H7 (cell line): ENCODE measurements at places on chromosomes 12 and 14. TPM values are rescaled to one million over a fixed set of nuclear protein-coding genes. Genes with fewer than 3 reads are reported as not detected.
A peak's percentile ranks its signal among the peaks of the same experiment; 100 is the strongest.

DNA sequence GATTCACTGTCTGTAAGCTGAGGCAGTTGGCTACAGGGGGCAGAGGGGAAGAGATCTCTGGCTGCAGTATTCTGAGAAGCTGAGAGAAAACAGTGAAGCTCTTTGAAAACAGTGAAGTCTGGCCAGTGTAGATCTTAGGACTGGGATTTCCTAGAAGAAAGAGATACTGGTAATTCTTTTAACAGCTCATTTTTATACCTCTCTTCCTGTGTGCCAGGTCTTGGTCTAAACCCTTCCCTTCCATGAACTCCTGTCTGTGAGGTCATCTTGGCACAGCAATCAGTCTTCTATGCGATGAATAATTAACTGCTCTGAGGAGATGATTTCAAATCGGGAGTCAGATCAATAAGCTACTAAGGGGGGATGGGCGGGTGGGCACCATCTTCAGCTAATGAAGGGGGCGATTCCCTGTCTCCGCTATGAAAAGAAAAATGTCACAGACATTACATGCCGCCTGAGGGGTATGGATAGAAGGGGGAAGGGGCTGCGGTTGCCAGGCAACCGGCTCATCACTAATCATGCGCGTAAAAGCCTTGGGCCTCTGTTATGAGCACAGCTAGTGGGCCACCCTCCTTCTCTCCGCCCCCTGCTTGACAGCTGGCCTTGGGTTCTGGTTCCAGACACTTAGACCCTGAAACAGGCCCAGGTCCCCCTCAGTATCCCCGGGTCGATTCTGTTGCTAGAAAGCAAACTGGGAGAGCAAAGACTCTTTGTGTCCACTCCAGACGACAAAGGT is 75.3 kb upstream of the CEP83 start:
- DNase-seq, result peak; percentile 33

GRCh38 chr12:99043319-99043914 is 398.3 kb downstream of the APAF1 start:
- DNase-seq, result peak; percentile 44

DNA sequence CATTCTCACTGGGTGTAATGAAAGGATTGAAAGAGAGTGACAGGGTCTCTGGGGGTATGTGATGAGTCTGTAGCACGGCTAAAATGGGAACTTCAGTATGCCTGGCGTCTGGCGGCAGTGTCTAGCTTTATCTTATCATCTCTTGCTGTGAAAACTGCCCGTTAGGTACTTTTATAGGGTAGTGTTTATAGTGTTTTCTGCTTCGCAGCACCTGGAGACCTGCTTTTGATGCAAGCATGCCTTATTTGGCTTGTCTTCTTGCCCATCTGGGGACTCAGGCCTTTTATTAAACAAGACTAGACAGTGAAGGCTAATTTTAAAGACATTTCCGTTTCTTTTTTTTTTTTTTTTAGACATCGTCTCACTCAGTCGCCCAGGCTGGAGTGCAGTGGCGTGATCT is 36.3 kb upstream of the ALDH2 start:
- DNase-seq, result no peak

DNA sequence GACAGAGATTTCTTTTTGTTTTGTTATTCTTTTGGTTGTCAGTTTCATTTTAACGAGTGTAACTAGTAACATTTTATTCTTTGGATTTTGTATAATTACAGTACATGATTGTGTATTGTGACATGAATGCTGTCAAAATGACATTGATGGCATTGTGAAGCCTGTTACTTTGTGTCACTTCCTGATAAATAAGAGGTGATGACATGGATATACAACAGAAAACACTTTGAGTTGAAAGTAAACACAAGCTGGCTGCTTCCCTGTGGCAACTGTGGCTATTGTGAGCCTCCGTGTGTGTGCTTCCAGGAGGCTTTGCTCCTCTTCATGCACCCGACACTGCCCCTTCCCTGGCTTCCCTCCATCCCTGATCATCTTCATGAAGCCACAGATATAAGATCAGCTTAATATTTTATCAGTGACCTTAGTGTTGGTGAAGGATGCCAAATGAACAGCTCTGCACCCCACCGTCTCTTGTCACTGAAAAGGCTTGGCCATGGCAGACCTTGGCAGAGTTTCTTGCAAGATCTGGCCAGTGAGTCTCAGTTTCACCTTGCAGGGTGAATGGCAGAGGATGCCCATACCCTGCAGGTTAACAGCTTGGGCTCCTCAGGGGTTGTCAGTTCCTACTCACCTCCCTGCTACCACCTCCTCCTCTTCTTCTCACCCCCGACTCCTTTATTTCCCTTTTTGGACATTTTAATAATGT is 191.9 kb downstream of the EPS8 start:
- no peak for DNase-seq

GRCh38 chr12:44835641-44836379 is 40.3 kb downstream of the NELL2 start:
- no peak for DNase-seq

DNA sequence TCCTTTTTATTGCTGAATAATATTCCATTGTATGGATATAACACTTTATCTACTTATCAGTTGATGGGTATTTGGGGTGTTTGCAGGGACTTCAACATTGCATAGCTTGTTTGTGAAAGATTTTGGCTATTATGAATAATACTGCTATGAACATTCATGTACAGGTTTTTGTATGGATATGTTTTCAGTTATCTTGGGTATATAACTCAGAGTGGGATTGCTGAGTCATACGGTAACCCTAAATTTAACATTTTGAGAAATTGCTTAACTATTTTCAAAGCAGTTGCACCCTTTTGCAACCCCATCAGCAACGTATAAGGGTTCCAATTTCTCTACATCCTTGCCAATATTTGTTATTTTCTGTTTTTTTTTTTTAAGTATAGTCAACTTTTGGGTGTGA is 27.3 kb upstream of the HELB start:
- DNase-seq, result no peak

DNA sequence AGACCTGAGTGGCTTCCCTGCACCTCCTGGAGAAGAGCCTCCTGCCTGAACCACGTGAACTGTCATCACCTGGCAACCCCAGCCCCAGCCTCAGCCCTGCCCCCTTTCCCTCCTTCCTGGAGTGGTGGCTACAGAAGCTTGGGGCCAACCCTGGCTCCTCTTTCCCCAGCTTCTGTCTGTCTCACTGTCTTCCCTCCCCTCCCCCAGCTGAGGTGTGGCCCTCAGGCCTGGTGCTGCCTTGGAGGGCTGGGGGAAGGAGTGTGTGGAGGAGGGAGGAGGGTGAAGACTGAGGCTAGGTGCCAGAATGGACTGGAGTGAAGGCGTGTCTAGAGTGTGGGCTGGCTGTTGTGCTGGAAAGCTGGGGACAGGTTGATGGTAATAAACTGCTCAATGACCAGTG is 9.7 kb downstream of the NFATC4 start:
- peak; percentile 40 for DNase-seq

- DNase-seq, result no peak
These were observed 7.8 kb upstream of the DTD2 start for GRCh38 chr14:31465111-31465510.

DNA sequence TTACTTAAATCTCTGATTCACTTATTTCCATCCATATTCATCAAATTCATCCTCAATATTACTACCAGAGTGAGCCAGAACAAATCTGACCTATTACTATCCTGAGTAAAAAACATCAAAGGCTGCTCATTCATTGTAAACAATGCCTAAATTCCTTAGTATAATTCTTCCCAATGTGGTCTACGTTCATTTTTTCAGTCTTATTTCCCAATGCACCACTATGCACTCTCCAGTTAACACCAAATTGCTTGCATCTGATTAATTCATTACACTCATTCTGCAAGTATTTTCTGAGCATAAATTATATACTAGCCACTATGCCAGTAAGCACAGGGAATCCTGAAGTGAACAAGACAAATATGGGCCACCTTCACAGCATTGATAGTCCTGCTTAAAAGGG is 110.0 kb downstream of the EPS8 start:
- DNase-seq, result no peak

DNA sequence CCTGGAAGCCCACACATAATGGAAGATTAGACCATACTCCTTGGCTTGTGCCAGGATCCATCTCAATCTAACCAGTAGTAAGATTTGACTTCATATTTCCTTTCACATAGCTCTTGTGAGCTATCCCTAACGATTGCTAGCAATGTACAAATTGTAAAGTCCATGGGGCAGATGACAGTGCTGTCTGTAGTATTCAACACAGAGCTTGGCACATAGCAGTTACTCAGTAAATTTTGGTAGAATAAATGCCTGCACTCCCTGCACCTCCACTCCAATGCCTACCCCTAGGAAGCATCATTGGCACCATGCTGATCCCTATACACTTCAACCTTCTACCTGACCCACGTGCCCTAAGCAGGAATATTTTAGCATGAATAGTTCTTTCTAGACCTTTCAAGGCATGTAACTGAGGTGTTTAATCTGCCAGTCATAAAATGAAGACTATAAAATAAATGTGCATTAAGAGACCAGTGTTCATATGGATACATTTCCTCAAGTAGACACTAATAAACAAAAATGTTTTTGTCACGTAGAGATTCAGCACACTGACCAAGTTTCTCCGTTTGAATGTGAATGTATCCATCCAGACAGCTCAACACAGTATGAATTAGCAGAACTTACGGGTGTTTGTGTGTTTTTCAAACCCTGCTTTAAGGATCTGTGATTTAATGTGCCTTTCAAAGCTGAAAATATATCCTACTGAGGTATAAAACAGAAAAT is 98.8 kb downstream of the BMP4 start:
- no peak for DNase-seq

DNA sequence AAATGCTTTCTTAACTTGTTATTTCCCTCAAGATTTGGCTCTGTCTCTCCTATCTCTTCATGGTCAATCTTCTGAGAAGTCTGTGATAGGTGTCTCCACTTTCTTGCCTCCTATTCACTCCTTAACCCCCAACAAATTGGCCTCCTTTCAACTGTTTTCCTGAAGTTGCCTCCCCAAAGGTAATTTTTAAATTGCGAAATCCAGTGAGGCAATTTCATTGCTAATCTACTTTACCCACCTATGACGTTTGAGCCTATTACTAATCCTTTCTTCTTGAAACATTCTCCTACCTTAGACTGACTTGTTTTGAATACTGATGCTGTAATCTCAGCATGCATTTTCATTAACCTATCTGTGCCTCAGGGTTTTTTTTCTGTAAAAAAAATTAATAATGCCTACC is 6.0 kb upstream of the KCNH5 start:
- no peak for DNase-seq

- no peak for DNase-seq
These were observed 345.8 kb downstream of the TMEM132D start for GRCh38 chr12:129558036-129558435.

DNA sequence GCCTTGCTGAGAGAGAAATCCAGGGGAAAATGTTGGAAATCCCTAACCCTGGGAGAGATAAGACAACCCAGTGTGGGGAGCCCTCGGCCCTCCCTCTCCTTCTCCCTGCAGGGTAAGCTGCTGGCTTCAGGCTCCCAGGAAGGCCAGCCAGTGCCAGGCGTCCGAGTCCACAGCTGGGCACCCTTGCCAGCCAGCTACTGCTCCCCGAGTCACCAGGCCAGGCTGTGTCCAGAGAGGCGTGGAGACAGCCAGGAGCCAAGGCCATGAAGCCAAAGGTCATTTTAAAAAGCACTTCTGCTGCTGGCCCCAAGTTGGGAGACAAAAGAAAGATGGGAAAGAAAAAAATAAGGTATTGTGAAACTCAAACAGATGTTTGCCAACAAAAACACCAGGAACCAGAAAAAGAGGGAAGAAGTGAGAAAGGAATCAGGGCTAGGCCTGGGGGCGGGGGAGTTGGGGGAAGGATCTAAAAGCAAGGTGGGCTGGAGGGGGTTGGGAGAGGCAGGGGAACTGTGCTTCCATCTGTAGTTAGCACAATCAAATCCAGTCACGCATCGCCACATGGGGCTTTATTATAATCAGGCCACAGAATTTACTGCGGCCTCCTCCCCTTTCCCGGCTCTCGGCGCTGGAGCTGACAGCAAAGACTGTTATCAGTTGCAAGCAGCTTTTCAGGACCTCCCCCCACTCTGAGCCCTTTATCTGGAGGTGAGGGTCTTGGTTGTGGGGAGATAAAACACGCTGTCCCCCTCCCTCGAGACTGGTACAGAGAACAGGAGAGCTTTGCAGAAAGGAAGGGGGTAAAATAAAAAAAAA is 33.5 kb downstream of the RBM19 start:
- peak; percentile 72 for DNase-seq

GRCh38 chr12:52162981-52163380 is 28.8 kb downstream of the KRT80 start:
- DNase-seq, result no peak

DNA sequence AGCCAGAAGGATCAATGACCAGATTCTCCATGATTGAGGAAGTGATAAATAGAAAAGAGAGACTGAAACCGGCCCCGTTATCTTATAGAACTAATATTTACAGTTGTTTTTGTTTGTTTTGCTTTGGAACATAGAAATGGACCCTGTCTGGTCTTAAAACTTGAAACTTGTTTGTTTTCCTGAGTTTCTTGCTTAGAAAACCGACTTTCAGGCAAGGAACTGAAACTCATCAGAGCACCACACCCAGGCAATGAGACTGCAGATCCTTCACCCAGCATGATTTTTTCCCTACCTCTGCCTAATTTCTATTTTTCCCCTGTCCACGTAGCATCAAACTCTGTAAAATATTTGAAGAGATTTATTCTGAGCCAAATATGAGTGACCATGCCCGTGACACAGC is 10.6 kb upstream of the CLEC12A start:
- no peak for DNase-seq

DNA sequence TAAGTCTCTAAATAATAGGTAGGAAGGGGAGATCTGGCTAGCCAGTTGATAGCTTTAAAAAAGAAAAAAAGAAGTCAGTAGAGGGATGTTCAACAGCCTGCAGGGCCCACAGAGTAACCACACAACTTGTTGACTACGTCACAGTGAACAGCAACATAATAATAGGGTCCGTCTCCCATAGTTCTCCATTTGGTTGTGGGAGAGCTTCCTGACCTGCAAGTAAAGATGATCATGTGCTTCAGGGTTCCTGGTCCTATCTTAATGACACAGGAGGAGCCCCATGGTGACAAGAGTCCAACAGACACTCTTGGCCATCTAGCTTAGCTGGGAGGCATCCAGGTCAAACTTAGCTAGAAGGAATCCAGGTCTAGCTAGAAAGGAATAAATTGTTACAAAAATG is 36.2 kb downstream of the FGD6 start:
- DNase-seq, result no peak

DNA sequence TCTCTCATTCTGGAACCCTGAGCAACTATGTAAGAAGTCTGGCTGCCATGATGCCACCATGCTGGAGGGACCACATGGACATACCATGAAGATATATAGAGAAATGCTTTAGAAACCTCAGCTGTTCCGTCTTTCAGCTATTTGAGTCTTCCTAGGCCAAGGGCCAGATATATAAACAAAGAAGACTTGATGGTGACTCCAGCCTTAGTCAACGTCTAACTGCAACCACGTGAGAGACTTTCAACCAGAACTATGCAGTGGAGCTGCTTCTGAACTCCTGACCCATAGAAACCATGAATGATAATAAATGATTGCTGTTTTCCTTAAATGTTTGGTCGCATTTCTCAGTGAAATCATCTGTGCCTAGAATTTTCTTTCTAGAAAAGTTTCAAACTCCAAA is 20.0 kb upstream of the KITLG start:
- no peak for DNase-seq

GPRC5D gene
- 0.31 TPM in 1 of 2 replicates, not detected in the other for total RNA-seq

EXOC3L4 gene
- total RNA-seq, result 0.21 TPM in 1 of 2 replicates, not detected in the other

KRT75 gene
- not detected in 2 replicates for total RNA-seq

DDX51 gene
- total RNA-seq, result 16.1 and 22.6 TPM in 2 replicates

AHNAK2 gene
- 2.0 and 2.3 TPM in 2 replicates for total RNA-seq
